ENCODE measurements at places on chromosomes 2 and 18.

GRCh38 chr2:230658877-230659652, 53.6 kb upstream of the CAB39 start:
- no peak for DNase-seq

DNA sequence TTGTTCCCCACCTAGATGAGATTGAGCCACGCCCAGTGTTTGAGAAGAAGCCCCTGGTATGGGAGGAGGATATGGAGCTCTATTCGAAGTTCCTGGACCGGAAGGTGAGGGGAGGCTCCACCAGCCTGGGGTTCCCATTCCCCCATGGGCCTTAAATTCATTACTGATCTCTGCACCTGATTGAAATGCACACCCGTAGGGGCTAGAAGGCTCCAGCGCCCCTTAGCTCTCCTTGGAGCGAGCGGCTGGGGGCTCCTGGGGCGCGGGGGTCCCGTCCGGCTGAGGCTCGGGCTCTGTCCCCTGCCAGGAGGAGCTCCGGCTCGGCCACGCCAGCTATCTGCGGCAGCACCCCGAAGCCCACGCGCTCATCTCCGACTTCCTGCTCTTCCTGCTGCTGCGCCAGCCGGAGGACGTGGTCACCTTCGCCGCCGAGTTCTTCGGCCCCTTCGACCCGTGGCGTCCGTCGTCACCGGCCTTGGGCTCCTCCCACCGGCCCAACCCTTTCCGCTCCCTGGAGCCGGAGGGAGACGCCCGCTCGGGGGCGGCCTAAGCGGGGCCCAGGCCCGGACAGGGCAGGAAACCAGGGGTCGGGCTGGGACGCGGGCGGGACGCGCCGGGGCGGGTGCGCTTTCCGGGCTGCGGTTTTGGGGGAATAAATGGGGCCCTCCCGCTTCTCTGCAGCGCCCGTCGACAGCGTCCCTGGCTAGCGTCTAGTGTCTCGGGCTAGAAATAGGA, 10.9 kb downstream of the CATIP start:
- peak; percentile 72 for DNase-seq

GRCh38 chr2:105290981-105291660, 38.4 kb downstream of the TGFBRAP1 start:
- DNase-seq: no peak

- DNase-seq: no peak
Observed at GRCh38 chr2:222433332-222434173, 9.2 kb downstream of the SGPP2 start.

GRCh38 chr2:20153131-20153851, 71.6 kb downstream of the SDC1 start:
- no peak for DNase-seq

DNA sequence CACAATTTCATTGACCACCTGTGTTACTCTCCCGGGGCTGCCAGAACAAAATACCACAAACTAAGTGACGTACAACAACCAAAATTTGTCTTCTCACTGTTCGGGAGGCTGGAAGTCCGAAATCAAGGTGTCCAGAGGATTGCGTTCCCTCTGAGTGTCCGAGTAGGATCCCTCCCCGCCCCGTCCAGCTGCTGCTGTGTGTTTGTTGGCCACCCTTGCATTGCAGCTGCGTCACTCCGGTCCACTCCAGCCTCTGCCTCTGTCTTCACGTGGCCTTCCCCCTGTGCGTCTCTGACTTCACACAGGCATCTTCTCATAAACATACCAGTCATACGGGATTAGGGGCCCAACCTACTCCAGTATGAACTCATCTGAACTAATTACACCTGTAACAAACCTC, 251.8 kb upstream of the SMIM21 start:
- DNase-seq: no peak

DNA sequence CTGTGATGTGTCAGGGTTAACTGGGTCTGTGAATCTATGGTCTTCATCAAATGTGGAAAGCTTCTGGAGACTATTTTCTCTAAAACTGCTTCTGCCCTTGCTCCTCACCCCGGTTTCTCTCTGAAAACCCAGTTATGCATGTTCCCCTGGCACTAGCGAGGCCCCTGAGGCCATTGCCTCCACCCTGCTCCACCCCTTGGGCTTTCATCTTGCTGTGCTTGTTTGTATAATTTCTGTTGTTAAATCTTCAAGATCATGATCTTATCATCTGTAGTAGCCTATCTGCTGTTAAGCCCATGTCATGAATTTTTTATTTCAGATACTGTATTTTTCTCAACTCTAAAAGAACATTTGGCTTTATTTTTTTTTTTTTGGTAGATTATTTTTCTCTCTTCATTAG, 14.9 kb upstream of the ANO7 start:
- DNase-seq: no peak

- DNase-seq: no peak
Observed at GRCh38 chr2:237511433-237511832, 24.4 kb downstream of the MLPH start.

DNA sequence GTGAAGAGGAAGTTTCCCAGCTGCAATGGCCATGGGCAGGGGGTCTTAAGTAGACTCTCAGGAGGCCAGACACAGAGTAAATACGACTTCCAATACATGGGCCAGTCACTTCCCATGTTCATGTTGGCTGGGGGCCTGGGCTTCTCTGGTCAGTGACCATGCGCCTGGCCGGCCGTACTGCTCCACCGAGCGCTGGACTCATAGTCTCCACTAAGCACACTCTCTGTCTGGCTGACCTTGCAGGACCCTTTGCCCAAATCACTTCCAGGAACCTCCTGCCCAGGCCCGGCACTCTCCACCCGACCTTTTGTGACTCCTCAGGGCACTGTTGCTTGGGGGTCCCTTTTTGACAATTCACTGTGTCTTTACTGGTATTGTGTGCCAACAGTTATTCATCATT, 69.3 kb downstream of the SOWAHC start:
- DNase-seq: no peak

DNA sequence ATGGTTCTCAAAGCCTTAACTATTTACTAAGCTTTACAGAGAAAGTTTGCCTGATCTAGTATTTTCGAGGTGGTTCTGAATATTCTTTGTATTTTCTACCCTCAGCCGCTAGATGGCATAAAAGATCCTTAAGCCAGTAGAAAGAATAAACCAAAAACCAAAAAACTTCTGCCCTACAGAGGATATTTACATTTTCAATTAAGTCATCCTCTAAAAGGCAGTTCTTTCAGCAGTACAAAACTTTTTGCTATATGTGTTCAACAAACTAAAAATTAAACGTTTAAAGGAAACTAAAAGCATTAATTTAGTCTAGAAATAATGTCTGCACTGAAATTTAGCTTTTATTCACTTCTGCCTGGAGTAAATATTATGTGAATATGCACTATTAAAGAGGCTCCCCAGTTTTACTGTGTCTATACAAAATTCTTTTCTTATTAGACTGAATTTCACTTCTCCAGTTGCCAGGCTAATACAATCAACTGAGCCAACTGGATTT, 297.5 kb downstream of the PIEZO2 start:
- peak; percentile 76 for DNase-seq

DNA sequence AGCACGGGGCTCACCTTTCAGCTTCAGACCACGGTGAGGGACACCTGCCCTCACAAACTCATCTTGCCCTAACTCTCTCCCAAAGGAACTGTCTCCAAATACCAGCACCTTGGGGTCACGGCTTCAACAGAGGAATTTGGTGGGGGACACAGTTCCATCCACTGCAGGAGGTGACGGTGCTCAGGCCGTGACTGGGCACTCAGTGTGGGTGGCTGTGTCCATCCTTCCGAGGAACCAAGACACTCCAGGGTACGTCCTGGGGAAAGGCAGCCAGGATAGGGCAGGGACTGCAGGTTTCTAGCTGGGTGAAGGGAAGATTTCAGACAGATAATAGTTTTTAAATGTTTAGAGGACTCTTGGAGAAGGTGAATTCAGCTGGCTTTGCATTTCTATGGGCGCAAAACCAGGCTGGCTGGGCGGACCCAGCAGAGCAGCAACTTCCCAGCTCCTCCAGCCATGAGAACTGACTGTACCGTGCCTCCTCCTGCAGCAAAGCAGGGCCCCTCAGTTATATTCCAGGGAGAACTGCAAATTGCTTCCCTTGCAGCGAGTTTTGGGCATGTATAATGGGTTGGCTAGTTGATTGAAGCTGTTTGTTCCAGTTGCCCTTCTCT, 23.9 kb upstream of the ALLC start:
- DNase-seq: no peak

- no peak for DNase-seq
Observed at GRCh38 chr2:36502081-36502480, 95.9 kb downstream of the FEZ2 start.

DNA sequence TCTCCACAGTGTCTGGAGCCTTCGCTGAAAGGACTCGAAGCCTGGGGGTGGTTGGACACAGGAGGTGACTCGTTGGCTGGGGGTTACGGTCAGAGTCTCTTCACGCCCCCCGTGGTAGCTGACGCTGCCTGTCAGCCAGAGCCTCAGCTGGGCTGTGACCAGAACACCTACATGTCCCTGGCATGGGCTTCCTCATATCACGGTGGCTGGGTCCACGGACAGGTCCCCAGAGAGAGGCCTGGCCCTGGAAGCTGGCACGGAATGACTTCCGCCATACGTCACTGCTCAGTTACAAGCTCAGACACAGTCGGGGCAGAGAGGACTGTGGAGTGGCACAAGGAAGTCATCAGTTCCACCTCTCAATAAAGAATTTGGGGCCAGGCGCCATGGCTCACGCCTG, 28.5 kb downstream of the ITGB1BP1 start:
- no peak for DNase-seq

DNA sequence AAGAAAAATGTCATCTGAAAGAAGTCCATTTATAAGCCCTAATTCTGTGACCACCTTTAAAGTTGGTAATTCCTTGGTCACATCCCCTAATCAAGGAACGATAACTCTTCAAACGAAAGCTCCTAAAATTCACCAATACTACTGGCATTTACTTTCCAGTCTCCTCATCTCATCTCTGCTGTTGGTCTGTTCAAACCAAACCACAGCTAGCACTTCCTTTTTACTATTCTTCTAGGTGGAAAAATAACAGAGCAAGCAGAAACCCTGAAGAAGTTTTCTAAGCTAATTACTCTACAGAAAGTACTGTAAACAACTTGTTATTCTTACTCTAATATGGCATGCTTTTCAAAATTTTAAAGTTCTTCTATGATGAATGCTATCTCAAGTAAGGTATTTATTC, 21.6 kb downstream of the TIA1 start:
- no peak for DNase-seq

GRCh38 chr2:127102521-127103242, 4.3 kb downstream of the BIN1 start:
- no peak for DNase-seq

- no peak for DNase-seq
Observed at GRCh38 chr2:174059884-174060244, 94.7 kb upstream of the SP3 start.

DNA sequence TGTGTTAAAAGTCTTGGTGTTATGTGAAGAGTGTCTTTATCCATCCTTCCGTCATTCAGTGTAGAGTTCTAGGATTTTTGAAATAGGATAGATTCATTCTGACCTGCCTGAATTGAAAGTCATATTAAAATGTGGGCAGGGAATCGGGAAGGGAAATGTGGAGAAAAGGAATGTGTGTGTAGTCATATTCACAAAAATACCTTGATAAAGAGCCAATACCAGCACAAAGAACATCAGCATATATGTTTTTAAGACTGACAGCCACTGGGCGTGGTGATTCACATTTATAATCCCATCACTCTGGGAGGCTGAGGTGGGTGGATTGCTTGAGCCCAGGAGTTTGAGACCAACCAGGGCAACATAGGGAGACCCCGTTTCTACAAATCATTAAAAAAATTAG, 188.1 kb downstream of the CAMKMT start:
- no peak for DNase-seq

DNA sequence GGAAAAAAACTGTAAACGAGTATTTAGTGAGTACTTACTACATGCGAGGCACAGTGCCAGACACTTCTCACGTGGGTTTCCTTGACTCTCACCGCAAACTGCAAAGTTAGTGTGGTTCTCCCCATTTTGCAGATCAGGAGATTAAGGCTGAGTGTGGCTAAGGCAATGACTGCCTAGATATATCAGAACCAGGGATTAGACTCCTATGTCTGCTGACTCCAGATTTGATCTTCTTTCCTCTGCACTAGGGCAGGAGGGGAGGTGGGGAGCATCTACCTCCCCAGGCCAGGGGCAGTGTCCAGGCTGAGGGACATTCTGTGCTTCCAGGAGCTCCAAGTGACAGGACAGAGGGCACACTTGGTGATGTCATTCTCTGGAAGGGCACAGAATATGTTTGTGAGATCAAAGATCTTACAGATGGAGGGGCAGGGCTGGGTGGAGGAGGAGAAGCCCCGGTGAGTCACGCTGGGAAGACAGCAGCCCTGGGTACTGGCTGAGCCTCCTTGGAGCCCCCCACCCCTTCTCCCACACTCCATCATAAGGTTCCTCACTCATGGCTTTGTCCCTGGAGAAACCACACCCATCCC, 92.4 kb downstream of the RHOB start:
- no peak for DNase-seq

GRCh38 chr18:24702001-24702515, 241.6 kb downstream of the HRH4 start:
- DNase-seq: no peak

- DNase-seq: no peak
Observed at GRCh38 chr2:207041786-207042554, 102.7 kb downstream of the CPO start.

DNA sequence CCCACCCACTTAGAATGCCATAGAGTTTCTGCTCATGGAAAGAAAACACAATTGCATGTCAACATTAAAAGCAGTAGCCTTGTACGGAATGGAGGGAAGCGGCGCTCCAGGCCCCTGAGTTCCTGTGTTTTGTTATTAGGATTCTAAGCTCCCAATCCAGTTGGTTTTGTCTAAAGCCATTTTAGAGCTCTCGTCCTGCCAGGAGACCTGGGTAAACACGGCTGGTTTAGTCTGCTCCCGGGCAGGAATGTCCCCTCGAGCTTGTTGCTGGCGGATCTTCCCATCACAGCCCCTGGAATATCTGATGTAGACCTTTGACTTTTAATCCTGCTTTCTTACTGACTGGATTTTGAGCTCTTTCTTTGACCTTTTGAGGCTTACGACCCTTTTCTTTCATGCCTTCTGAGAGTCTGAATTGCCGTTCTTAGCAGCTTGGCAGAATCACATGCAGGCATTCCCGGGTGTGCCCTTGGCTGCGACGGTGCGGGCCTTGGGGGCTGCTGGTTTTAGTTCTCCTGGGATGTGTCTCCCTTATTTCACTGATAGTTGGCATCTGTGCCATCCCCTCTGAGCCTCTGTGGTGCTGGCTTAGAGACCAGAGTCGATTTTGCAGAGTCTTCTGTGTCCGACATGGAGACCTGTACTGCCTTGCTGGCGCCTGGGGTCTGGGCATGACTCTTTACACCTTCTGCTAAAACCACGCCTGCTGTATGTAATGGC, 25.4 kb downstream of the GREB1 start:
- no peak for DNase-seq

DNA sequence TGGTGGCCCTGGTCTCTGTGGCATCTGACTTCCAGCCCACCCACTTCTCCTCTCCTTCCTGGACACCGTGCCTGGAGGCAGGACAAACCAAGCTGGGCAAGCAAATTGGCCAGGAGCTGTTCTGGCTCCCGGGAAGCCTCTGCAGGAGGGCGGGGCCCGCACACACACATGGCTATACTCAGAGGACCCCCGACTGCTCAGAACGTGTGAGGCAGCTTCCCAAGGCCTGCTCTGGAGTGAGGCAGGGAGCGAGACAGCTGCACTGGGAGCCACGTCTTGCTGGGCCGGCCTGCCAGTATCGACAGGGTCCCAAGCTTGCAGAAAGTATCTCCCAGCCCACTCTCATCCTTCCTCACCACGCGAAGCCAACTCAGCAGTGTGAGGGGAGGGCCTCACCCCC, 257.3 kb downstream of the TWIST2 start:
- DNase-seq: no peak
